ENCODE measurements at places on chromosomes 3 and 15.

DNA sequence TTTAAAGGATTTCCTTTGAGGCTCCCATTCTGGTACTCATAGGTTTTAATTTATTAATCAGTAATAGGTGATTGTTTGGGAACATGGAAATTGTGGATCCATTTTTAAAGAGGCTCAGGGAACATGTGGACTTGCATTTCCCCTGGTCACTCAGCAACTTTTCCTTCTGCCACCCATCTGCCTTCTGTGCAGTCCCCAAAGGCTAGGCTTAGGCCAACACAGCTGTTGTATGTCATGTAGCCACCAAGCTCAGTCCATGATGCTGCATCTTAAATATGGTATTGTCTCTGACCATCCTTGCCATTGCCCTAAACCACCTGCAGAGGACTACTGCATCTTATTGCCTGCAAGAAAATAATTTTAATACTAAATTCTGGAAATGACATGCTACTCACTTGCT lies 416.7 kb upstream of the SEMA6D start:
- DNase-seq: no peak

DNA sequence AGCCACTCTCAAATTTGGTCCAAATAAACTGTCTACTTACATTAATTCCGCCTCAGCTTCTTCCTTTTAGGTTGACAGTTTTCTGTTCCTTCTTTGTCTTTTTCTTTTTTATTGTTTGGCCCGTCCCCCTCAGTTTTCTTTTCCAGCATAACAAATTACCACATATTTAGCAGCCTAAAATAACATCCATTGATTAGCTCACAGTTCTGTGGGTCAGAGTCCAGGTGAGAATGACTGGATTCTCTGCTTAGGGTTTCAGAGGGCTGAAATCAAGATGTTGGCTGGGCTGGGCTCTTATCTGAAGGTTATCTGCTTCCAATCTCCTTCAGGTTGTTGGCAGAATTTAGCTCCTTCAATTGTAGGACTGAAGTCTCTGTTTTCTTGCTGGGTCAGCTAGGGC lies 24.6 kb upstream of the LCTL start:
- DNase-seq: no peak

GRCh38 chr3:196398782-196399181 lies 33.4 kb downstream of the UBXN7 start:
- no peak for DNase-seq

- no peak for DNase-seq
These were observed 10.4 kb downstream of the TTC14 start for GRCh38 chr3:180612364-180612763.

- no peak for DNase-seq
These were observed 88.2 kb downstream of the AP4E1 start for GRCh38 chr15:50996641-50997040.
